ENCODE measurements at places on chromosomes 6 and 20.
A peak's percentile ranks its signal among the peaks of the same experiment; 100 is the strongest.

DNA sequence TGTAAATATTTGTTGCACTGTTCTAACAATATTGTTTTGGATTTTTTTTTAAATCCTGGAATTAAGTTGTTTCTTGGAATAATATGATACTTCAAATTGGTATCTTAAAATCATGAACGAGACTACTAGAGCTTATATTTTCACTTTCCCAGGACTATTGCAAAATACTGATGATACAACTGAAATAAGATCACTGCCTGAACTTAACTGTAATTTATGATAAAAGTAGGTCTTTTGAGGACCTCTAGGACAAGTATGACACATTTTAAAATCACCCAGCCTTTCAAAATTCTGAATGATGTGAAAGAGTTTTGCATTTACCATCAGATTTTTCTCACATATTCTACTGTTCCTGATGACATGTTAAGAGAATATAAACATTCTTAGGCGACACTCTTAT is 8.6 kb upstream of the UBE2J1 start:
- no peak for DNase-seq

DNA sequence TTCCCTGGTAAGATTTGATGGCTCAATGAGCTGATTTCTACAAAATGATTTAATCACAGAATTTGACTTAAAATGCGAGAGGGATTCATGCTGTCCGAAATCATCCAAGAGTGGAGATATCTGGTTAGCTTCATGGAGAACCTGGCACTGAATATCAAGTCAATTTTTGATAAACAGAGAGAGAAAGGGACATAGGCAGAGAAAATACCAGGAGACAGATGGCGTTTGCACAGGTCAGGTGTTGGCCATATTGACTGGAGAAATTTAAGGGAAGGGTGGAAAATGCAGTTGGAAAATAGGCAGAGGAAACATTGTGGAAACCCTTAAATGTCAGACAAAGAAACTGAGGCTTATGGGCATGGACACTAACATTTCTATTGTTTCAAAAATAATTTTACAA is 47.0 kb downstream of the BCAS1 start:
- DNase-seq: no peak

DNA sequence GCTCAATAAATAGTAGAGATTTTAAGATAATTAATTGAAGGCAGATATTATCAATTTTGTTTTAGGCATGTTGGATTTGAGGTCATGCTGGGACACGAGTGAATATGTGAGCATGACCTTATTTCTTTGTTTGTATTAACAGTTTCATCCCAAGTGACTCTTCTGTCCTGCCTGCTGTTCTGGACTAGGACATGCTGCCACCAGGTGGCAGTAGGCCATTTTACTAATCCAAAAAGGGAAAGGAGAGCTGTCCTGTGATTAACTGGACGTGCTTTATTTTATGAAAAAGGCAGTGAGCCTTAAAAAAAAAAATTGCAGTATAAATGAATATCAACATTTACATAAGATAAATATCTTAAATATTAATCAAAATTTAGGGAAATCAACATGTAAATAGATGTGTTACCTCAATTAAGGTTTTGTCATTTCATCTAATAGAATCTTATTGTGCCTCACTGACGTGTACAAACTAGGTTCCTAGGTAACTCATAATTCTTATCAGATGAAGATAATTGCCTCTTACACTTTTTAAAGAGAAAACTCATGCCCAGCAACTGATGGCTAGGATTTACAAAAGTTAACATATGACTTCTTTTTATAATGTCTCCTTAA is 49.8 kb downstream of the FRK start:
- peak; percentile 27 for DNase-seq

- DNase-seq: peak; percentile 1
These were observed at the start of gene B3GAT2 for GRCh38 chr6:70956451-70957283. Gene B3GAT2, minus strand, starts transcription at chr6:70957060. Its CDS starts 631 bp downstream, at chr6:70956429.

DNA sequence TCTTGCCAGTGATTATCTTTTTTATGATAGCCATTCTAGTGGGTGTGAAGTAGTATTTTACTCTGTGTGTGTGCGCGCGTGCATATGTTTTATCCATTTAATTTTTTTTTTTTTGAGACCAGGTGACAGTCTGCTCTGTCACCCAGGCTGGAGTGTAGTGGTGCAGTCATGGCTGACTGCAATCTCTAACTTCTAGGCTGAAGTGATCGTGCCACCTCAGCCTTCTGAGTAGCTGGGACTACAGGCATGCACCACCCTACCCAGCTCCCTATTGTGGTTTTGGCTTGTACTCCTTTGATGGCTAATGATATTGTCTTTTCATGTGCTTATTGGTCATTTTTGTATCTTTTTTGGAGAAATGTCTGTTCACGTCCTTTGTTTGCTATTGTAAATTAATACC is 33.3 kb downstream of the ITCH start:
- no peak for DNase-seq

GRCh38 chr6:138818496-138819194 is 22.8 kb downstream of the ECT2L start:
- DNase-seq: no peak

DNA sequence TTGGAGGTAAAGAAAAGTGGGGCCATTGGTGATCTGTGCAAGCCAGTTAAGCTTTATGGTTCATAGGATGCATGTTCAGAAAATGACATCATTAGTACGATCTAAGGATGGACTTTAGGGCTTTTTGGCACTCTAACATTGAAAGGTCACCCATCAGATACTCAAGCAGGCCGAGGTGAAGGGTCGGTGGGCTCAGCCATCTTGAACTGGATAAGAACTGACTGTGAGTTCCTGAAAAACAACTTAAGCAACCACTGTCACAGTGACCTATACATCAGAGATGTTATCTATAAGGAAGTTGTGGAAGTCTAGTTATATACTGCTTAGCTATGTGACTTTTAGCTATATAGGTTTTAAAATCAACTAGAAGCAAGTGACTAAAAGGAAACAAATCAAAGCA is 13.0 kb upstream of the ITCH start:
- no peak for DNase-seq

- DNase-seq: no peak
These were observed 167.2 kb upstream of the MANEA start for GRCh38 chr6:95410168-95410567.

DNA sequence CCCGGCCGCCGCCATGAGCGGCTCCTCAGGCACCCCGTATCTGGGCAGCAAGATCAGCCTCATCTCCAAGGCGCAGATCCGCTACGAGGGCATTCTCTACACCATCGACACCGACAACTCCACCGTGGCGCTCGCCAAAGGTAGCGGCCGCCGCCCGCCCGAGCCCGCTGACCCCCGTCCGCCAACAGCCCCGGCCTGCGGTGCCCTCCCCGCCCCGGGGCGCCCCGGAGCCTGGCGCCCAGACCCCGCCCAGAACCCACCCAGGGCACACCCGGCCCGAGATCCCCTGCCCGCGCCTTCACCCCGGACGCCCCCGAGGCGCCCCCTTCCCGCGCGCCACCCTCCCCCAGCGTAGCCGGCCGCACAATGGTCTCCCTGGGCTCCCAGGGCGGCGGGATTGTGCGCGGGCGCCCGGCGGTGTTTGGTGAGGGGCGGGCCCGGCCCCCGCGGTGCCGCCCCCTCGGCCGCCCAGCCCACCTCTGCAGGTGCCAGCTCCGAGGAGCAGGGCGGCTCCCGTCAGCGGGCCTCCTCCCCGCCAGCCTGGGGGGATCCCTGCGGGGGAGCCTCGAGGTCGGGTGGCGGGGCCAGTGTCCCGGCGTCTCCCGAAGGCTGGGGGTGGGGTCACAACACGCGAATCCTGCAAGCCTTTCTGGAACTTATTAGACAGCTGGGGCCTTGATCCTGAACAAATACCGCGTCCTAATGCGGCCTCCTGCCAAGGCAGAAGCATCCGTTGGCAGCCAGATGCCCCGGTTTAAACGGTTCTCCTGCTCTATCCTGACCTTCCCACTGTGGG is 577 bp downstream of the LSM14B start:
- peak; percentile 35 for DNase-seq

DNA sequence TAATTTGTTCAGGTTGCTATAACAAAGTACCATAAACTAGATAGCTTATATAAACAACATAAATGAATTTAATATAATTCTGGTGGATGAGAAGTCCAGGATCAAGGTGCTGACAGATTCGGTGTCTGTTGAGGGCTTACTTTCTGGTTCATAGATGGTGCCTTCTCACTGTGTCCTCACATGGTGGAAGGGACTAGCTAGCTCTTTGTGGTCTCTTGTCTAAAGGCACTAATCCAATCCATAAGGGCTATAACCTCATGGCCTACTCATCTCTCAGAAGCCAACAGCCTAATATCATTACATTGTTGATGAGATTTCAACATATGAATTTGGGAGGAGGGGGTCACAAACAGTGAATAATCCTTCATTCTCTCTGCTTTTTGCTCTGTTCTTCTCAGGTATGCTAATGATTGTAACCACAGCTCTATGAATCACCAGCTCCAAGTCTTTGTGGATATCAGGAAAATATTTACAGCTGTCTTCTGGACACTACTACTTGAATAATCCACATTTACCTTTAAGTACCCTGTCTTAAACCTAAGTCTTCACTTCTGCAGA is 122.3 kb downstream of the NKAIN2 start:
- no peak for DNase-seq

GRCh38 chr6:100612094-100612493 is 147.4 kb upstream of the SIM1 start:
- DNase-seq: no peak

GRCh38 chr6:92201618-92202017 is 1217.7 kb downstream of the EPHA7 start:
- no peak for DNase-seq

DNA sequence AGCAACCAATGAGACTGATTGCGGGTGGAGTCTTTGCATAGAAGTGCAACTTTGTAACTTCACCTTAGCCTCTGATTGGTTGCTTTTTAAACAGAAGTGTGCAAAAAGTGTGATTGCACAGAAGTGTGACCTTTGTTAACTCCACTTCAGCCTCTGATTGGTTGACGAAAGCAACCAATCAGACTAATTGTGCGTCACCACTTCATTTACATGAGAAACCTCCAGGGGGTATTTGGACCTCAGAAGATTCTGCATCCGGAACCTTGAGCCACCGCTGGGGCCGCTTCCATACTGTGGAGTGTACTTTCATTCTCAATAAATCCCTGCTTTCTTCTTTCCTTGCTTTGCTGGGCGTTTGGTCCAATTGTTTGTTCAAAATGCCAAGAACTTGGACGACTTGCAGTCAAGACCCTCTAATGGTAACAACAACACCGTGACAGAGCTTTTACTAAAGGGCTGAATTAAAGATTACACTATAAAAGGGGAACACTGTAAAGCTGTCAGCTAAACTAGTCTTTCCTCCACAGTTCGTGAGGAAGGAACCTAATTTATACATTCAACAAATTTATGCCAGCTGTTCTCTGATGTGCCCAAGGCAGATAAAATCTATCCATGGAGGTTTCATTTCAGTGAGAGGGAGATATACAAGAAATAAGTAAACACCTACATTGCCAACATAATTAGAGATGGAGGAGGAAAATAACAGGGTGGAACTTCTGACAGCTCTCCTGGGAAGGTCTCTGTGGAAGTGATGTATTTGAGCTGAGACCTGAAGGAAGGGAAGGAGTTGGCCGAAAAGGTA is 1.4 kb upstream of the HECA start:
- DNase-seq: no peak

DNA sequence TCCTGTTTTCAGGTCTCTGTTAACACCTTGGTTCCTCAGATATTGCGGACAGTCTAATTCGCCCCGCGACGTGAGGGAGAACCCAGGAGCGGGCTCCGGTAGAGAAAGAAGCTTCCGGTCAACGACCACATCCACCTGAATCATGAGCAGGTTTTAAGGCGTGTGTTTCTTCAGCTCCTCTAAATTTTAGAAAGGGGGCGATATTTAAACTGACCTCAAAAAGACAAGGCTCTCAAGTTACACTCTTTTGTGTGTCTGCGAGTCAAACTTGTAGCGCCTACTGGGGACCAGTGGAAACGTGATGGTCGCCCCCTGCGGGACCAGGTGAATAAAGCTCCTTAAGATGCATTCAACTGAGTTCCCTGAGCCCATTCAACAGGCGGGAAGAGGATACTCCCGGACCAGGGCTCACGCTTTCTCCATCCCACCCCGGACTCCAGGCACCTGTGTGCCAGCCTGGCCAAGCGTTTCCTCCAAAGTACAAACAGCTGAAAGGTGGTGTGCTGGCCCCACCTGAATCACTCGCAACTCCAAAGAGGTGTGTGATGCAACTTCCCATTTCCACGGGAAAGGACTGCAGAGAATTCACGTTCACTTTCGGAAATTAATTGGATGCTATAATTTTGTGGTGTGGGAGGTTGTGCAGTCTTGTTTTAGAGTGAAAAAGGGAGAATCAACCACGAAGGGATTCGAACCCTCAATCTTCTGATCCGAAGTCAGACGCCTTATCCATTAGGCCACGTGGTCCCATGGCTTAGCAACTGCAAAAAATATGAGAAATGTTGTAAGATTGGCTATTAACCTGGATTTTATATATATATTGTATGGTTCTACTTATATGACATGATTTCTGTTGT is 17.0 kb downstream of the GPX5 start:
- peak; percentile 6 for DNase-seq

DNA sequence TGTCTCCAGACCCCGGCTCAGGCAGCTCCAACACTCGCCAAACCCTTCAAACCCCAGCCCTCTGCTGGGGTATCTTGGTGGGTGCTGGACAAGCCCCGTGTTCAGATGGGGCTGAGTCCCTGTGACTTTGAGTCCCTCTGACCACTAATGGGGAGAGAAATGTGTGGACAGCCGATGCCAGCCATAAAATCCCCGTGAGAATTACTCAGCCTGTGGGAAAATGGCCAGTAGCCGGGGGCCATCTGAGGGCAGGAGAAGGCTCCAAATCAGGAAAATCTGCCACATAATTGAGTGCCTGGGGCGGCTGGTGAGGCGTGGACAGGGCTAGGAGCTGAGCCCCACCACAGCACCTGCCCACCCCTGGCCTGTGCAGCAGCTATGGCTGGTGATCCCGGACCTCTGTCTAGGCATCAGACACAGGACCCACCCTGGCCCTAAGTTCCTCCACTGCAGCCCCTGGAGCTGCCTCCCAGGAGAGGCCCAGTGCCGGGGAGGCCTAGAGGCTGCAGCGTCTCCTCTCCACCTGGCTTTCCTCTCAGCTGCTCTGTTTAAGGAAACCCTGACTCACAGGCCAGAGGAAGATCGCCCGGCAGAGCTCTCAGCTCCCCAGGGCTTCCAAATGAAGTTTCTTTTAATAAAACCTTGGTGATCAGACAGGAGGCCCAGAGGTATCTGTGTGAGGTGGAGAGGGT is 53.7 kb upstream of the SLCO4A1 start:
- DNase-seq: no peak

GRCh38 chr20:1369970-1370369 is 22.9 kb downstream of the FKBP1A start:
- no peak for DNase-seq

- no peak for DNase-seq
These were observed 226.5 kb downstream of the CBLN4 start for GRCh38 chr20:55778796-55779195.

- no peak for DNase-seq
These were observed 1.2 kb downstream of the NECAB3 start for GRCh38 chr20:33673114-33673409.

Measured in T-helper 9 cell (primary cell).